CD8-positive, alpha-beta memory T cell (primary cell): ENCODE measurements at places on chromosomes 3 and 15.

DNA sequence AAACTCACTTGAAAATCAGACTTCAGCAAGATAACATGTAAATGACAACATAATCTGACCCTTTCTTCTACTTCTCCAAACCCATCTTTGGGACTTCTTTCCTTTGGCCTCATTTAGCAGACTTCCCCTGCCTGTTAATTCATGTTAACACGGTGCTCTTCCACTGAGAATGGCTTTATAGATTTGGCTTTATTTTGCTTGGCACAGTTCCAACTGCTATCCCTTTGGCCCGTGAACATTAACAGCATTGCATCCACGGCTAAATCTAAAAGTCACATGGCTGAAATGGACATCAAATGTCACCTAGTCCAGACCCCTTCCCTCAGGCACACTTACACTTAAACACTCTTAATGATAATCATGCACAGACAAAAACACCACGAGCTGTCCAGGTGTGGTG, 3.8 kb downstream of the ZMAT3 start:
- DNase-seq, result no peak

DNA sequence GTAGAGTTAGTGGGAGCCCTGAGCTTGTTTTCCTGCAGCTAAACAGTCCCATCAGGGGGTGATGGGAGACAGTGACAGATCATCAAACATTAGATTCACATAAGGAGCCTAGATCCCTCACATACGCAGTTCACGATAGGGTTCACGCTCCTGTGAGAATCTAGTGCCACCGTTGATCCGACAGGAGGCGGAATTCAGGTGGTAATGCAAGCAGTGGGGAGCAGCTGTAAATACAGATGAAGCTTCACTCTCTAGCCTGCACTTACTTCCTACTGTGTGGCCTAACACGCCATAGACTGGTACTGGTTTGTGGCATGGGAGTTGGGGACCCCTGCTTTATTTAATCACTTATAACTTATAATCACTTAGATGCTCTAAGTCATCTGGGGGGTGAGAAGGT, 179.1 kb downstream of the AKAP13 start:
- DNase-seq, result no peak

DNA sequence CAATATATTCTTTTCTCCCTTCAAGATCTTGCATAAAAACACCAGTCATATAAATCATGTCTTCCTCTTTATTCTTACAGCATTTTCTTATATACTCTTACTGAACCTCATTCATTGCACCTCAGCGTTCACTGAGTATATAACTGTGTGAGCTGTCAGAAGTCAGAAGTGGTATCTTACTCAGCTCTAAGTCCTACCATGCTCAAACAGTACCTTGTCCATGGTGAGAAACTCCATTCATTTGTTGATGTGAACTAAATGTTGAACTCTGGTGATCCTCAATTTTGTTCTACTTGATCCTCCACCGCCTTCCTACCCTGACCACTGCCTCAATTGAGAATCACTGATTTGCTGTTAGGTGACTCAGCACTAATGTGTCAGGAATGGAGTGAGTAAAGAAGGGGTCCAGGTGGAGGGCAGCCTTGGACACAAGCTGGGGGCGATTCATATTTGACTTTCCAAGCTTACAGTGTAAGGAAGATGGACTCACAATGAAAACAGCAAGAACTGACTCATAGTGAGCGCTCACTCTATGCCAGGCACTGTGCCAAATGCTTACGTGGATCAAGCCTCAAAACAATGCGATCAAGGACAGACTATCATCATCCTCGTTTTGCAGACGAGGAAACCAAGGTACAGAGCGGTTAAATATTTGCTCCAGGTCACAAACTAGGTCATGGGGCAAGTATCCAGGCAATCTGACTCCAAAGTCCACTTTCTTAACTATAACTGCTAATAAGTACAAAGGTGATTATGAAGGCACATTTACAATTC, 13.5 kb upstream of the ZFYVE19 start:
- no peak for DNase-seq

GRCh38 chr3:123419181-123419849, 29.6 kb downstream of the ADCY5 start:
- DNase-seq, result no peak

- no peak for DNase-seq
Measured at GRCh38 chr3:125008766-125009165, 47.0 kb downstream of the HEG1 start.

GRCh38 chr3:100776746-100777145, 67.5 kb downstream of the TFG start:
- DNase-seq, result no peak

- DNase-seq, result no peak
Measured at GRCh38 chr15:80875568-80876347, 96.6 kb downstream of the CEMIP start.

DNA sequence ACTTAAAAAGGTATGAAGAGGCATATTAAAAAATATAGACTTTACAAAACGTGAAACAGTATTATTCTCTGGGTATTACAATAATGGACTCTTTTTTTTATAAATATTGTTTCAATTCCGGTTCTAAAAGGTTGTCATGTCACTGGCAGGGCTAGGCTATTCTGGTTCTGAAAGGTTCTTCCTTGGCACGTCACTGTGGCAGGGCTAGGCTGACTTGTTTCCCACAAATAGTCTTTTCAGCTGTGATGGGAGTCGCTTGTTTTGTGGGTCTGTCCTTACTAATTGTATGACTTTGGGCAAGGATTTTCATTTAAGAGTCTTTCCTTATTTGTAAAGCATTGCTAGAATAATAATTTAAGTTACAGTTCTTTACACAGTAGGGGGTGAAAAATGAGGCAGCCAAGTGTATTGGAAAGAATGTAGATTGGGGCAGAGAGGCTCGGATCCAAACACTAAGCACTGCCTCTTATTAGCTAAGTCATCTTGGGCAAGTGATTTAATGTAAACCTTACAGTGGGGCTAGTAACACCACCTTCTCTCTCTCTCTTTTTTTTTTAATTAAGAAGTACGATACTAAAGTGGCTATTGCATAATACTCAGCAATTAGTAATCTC, 12.4 kb upstream of the MELTF start:
- no peak for DNase-seq

DNA sequence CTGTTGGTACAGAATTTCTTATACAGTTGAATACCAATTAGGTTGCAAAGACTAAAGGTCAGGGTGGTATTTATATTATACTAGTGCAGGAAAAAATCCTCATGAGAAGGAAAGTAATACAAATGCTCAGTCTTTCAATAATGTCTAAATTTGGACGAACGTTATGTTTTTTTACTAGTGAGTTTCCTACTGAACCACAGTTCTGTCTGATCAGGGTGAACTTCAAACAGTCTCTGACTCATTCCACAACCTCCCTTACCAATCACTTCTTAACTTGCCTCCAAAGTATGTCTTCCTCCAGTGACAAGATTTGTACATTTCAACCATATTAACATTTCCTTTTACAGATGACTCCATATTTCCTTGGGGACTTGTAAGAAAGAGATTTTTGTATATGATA, 3.4 kb downstream of the TMEM212 start:
- DNase-seq, result no peak

- no peak for DNase-seq
Measured at GRCh38 chr3:195153130-195153529, 117.8 kb downstream of the XXYLT1 start.

DNA sequence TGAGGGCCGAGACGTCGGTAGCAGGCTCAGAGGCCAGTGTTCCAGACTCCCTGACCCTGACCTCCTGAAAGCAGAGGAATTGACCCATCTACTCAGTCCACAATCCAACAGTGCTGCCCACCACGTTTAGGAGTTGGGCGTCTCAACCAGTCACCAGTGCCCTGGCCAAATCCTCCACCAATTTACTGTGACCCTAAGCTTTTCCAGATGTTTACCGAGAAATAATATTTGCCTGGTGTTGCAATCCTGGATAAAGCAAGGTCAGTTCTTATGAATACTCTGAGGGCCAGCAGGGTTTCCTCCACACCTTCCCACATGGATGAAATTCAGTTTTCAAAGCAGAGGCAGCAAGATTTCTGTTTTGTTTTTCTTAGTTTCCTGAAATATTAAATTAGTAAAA, 7.5 kb upstream of the APOD start:
- no peak for DNase-seq
